Right ventricle myocardium inferior (tissue), 1 donor: ENCODE measurements at places on chromosomes 6 and 20.

DNA sequence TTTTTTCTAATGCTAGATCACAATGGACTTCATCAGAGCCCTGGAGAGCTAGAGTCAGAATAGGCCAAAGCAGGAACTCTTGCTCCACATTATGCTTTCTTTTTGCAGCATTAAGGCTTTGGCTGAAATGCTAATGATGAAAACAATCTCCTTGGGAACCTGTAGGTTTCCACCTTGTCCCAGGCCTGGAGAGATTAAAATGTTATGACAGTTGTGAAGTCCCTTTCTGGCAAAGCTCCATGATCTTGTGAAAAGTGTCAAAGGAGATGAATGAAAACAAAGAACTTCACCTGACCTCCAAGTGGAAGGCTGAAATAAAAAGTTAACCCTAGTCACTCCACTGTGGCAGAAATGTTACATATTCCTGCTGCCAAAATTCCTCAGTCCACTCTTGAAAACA is 64.0 kb upstream of the LRRC1 start:
- no peak for DNase-seq

DNA sequence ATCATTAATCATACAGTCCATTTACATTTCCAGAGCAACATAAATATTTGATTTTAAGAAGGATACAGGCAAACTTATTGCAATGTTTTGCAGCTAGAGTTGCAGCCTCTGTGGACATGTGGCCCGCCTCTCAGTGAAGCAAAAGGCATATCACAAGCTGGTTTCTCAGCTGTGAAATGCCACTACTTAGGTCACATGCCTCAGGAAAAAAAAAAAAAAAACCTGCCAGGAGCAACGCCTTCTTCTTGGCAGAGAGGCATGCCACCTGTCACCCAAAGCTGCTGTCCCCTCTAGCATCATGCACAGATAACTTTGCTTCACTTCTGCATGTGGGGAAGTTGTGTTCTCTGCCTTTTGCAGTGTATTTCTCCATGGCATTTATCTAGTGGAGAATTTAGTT is 18.5 kb downstream of the GRM1 start:
- no peak for DNase-seq

- DNase-seq = no peak
Measured at GRCh38 chr20:57711311-57711712, 1.5 kb upstream of the PMEPA1 start.

GRCh38 chr6:2806644-2807043 is 35.0 kb downstream of the SERPINB1 start:
- DNase-seq = no peak

DNA sequence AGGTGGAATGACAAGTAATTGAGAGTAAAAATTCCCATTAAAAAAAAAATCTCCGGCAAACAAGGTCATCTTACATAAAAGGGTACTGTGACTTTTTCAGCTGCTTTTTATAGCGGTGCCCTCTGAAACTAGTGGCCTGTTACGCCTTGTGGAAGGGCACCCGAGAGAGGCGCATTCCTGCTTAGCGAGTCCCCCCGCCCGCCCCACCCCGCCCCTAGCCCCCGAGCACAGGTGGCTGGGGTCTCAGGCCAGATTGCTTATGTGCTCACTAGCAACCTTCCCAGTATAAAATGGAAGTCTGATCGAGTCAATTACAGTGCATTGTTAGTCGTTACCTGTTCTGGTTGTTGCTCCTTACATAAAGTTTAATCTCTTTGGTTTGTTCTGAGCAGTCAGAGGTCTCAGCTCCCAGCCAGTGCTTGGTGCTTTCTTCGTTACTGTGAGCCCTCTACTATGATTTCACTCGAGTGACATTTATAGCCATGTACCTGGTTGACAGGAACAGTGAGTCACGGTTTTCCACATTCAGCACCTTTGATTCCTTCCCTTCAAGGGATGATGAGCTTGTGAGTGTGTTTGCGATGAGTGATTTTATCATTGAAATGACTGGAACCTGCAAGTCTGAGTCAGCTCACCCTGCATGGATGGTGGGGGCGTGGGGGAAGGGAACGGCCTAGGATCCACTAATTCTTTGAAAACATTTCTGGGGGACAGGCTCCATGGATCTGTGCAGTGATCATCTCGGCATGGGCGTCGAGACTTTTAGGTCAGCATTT is 47.6 kb downstream of the ZDHHC14 start:
- no peak for DNase-seq

GRCh38 chr6:35320031-35320410 is 22.3 kb upstream of the PPARD start:
- no peak for DNase-seq

DNA sequence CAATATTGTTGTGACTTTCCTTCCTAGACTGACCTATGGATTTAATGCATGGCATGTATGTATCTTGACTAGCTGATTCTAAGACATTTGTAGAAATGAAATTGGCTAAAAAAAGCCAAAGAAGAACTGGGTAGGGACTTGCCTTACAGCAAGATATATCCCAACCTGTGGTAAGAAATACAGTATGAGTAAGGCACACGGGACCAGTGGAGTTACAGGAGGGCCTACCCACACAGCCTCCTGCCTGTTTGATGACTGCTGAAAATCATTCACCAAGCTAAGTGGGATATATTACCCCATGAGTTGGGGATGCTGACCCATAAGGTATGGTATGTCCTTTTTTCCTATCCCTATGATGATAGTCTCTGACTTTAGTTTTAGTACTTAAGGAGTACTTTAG is 112.2 kb downstream of the INSM1 start:
- DNase-seq = no peak

DNA sequence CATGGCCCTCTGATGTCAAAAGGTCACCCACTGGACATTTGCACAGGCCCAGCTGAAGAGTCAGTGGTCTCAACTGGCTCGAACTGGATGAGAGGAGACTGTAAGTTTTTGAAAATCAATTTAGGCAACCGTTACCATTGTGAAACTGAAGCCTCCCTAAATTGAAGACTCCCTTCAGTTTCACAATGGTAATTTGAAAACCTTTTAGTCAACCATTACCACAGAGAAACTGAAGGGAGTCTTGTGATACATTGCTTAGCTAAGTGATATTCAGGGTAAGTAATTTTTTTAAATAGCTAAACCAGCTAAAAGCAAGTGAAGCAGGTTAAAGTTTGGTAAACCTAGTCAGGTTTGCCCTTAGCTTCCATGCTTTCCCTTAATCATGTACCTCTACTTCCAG is 197.3 kb upstream of the NT5E start:
- DNase-seq = no peak

GRCh38 chr6:133333852-133334251 is 92.7 kb downstream of the EYA4 start:
- DNase-seq = no peak

DNA sequence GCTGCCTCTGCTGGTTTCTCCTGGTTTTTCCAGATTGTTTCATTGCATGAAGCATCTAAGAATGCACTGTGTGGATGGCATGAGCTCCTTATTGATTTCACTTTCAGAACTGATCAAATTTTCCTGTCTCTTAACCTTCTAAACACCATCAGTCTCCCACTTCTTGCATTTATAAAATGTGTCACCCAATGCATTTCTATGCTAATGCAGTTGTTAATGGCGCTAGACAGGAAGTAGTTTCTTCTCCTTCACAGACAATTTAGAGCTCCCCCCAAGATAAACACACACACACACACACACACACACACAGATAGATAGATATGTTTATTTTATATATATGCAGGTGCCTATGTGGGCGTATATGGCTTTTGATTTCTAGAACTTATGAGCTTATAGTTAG is 45.6 kb upstream of the FOXA2 start:
- DNase-seq = no peak

DNA sequence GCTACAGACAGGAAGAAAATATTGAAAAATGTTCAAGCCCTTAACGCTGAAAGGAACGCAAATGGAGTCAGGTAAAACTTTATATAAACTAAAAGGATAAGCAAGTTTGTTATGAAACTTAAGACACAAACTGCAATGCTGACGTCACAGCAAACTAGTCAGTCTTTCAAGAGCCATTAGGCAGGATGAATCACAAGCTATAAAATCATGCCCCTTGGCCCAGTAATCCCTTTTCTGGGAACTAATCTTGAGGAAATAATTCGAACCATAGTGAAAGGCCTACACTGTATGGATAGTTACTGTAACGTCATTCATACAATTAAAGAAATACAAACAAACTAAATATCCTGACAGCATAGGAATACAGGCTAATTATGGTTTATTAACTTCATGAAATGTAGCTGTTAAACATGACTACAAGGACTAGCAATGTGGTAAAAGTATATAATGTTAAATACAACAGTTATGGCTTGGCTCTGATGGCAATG is 42.7 kb upstream of the HINT3 start:
- DNase-seq = no peak

DNA sequence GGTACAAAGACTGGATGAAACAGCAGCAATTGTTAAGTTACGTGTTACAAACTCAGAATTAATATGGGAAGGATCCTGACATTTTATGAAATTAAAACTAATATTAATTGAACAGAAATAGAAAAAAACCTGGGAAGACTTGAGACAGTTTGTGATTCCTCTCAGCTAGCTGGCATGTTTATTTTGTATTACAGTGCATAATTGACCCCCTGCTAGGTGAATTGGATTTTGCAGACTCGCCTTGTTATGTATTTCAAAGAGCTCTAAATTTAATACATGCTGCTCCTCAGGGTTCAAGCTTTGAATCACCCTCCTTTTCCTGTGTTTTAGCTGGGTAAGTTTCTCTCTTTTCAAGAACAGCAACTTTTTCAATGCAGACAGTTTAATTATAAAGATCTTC is 339.4 kb downstream of the PLCB1 start:
- DNase-seq = no peak

DNA sequence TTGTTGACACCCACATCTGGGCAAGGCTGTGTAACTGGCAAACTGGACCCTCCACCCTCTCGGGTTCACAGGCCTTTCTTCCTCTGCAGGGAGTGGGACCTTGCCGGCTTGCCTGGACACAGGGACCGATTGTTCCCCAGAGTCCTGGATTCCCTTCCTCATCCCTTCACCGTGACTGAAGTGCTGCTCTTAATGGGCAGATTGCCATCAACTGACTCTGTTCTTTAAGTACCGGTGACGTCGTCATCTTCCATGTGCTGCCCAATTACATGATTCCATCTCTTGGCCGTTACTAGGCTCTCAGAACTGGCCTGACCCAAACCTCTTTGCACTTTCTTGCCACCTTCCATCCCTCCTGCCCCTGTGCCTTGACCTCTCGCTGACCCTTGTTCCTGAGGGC is 85.4 kb downstream of the EYA4 start:
- no peak for DNase-seq

GRCh38 chr6:144065213-144065660 is 30.1 kb downstream of the SF3B5 start:
- DNase-seq = no peak

DNA sequence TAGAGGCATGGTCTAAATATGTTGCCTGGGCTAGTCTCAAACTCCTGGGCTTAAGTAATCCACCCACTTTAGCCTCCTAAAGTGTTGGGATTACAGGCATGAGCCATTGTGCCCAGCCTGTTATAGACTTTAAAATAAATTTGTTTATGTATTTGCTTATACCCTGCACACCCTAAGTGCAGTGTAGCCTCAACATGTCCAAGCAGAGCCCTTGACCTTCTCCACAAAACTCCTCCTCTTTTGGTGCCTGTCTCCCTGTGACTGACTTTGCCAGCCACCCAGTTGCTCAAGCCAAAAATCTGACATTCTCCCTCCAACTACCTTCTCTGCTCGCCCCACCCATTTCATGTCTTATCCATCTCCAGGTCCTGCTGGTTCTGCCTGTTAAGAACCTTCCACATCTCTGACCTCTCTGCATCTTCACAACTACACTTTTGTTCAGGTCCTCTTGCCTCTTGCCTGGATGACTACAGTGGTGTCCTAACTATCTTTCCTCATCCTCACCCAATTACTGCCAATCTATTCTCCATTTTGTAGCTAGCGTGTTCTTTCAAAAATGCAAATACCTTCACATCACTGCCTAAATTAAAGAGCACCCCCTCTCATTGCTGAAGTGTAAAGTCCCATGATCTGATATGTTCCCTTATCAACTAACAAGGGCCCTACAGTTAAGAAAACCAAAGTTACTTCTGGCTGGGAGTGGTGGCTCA is 11.2 kb upstream of the KIFC1 start:
- no peak for DNase-seq

GRCh38 chr6:164097551-164098398 is 683.3 kb downstream of the QKI start:
- no peak for DNase-seq

GRCh38 chr20:48657426-48658197 is 170.2 kb downstream of the PREX1 start:
- DNase-seq = peak; percentile 75

DNA sequence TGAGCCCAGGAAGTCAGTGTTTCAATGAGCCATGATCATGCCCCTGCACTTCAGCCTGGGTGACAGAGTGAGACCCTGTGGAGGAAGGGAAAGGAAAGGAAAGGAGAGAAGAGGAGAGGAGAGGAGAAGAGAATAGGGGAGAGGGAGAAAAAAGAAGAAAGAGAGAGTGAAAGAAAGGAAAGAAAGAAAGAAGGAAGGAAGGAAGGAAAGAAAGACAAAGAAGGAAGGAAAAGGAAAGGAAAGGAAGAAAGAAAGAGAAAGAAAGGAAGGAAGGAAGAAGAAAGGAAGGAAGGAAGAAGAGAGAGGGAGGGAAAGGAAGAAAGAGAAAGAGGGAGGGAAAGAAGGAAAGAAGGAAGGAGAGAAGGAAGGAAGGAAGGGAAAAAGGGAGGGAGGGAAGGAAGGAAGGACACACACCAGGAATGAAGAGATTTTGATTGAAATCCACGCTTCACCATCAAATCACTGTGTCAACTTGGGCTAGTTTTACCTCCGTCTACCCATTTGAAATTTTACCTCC is 14.3 kb downstream of the WFDC8 start:
- no peak for DNase-seq

- DNase-seq = no peak
Measured at GRCh38 chr6:104162036-104162669, 697.6 kb downstream of the HACE1 start.

DNA sequence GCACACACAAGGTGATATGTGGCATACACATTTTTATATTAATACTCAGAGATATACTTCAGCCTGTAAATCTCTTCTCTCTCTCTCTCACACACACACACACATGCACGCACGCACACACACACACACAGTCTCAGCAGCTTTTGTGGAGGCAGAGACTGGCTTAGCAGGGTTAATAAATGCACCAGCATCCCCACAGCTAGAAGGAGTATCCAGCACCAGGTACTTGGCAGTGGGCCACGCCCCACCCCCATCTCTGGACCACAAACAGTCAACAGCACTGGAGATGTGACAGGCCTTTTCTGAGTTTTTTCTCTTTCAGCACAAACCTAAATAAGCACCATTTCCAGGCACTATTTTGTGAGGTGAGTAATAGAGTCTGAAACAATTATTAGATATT is 47.3 kb upstream of the LRFN2 start:
- no peak for DNase-seq

- DNase-seq = no peak
Measured at GRCh38 chr20:30598460-30599230, 658.8 kb upstream of the DEFB115 start.

DNA sequence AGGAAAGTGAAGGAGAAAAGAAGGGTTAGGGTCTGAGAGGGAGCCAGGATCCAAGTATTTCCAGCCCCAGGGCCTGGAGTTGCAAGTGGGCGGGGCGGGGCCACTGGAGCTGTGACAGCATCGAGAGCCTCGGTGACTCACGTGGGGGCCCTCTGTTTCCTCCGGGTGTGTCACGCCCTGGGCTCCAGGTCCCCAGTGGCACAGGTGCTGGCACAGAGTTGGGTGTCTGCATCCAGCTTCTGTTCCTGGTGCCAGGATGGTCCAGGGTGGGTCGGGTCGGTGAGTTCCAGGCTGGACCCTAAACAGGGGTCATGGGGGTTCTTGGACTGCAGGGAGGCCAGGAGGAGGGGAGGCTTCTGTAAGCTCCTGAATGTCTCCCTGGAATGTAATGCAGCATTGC is 16.7 kb downstream of the RAET1L start:
- no peak for DNase-seq

GRCh38 chr6:143183666-143184065 is 123.0 kb downstream of the AIG1 start:
- DNase-seq = no peak
